Progenitor cell of endocrine pancreas (in vitro differentiated cells): ENCODE measurements at places on chromosomes 6 and 20. TPM values are rescaled to one million over a fixed set of nuclear protein-coding genes. Genes with fewer than 3 reads are reported as not detected.

Gene LY6G6F
- not detected in 2 replicates for total RNA-seq

Gene PAK5
- 9.7 and 12.2 TPM in 2 replicates for total RNA-seq

Gene DUSP15
- 13.2 and 14.9 TPM in 2 replicates for total RNA-seq

Gene KDM1B
- total RNA-seq = 19.5 and 21.7 TPM in 2 replicates

Gene C6orf141
- total RNA-seq = 9.4 and 12.3 TPM in 2 replicates

Gene JPH2
- total RNA-seq = 0.12 and 0.24 TPM in 2 replicates

Gene ZBTB9
- total RNA-seq = 15.4 and 15.7 TPM in 2 replicates
